CD4-positive, alpha-beta T cell (primary cell): ENCODE measurements at places on chromosomes 5 and 9.
A peak's percentile ranks its signal among the peaks of the same experiment; 100 is the strongest.

DNA sequence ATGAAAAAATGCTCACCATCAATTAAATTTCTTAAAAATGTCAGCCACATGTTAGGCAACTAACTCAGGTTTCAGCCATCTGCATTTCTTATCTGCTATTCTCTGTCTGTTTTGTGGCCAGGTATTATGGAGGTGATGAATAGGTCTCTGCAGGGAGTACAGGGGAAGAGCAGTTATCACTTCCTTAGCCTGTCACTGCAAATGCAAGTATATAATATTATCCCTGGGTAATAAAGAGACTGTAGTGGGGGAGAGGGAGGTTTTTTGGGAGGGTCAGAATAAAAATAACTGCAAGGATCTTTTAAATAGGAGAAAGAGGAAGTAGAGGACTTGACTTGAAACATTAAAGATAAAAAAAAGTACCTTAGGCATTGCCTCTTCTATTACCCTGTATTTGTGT lies 49.6 kb upstream of the PTGER4 start:
- no peak for DNase-seq

DNA sequence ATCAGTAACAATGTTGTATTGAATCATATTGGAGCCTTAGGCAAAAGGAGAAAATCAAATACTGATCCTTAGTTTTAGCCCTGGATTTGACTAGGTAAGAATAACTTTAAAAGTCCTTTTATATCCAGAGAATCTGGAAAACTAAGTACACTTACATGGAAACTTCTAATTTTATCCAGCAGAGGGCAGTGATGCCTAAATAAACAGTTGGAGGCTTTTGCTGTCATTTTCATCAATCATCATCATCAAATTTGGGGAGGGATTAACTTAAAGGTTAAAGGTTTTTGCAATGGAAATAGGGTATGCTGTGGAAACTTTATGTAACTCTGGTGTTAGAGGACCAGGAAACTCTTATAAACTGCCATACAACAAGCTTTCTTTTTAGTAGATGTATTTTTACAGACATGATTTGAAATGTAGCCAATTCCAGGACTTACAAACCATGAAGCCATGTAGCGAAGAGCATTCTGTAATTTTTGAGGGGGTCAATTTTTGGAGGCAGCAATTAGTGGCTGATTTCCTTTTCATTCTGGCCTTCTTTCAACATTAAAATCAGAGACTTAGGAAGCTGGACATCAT lies 112.7 kb downstream of the OSTF1 start:
- no peak for DNase-seq

DNA sequence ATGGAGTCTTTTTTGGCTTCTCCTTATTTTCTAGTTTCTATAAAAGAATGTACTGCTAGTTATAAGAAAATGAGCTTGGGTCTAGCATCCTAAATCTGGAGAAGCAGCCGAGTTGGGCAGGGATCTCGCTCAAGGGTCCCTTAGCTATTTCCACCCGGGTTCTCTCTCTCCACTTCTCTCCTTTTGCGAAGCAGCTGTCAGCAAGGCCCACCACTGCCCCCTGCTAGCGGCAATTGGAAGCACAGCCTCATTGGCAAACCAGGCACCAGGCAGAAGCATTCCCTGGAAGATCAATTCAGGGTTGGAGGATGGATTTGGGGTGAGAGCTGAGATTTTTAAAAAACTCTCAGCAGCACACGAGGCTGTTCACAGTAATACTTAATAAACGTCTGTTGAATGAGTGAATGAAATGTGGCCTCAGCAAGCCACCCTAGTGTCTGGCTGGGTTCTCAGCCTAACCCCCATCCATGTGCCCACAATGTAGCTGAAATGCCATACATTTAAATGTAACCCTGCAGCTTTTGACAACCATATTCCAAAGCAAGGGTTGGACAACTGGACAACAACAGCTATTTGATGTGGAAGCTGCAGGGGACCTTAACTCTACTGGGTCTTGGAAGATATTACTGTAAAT lies 34.6 kb upstream of the TNIP1 start:
- DNase-seq, result peak; percentile 82

GRCh38 chr5:126917918-126918614 lies 112.3 kb downstream of the MARCHF3 start:
- peak; percentile 10 for DNase-seq

- DNase-seq, result no peak
These were observed 38.3 kb upstream of the ZFYVE16 start for GRCh38 chr5:80369521-80369920.

- no peak for DNase-seq
These were observed 5.5 kb downstream of the ARHGEF37 start for GRCh38 chr5:149586708-149587318.

DNA sequence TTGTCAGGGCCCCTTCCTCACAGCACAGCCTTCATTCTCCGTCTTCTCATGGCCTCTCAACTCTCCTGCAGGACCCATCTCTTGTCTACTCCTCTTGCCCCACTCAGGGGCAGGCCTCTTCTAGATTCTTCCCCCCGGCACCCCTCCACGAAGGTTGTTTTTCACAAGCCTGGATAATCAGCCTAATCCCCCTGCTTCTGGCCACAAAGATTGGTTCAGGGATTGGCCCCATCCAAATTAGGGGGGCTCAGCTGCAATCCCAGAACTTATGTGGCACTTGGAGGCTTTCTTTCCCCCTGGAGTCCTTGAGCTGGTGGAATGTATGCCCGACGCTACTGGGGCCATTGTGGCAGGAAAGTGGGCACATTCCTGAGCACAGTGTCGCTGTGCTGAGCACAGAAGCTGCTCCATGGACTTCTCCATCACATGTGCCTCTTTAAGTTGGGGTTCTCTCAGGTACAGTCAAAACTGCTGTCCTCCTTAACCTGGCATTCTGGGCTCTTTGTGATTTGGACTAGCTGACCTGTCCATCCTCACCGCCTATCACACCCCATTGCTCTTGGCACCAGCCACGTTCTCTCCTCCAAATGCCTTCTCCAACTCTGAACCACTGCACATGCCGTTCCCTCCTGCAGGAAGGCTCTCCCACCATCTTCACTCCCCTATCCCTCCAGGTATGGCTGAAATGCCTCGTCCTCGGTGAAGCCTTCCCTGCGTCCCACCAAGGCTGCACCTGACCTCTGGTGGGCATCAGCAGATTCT lies 66.8 kb upstream of the RNF130 start:
- DNase-seq, result no peak

DNA sequence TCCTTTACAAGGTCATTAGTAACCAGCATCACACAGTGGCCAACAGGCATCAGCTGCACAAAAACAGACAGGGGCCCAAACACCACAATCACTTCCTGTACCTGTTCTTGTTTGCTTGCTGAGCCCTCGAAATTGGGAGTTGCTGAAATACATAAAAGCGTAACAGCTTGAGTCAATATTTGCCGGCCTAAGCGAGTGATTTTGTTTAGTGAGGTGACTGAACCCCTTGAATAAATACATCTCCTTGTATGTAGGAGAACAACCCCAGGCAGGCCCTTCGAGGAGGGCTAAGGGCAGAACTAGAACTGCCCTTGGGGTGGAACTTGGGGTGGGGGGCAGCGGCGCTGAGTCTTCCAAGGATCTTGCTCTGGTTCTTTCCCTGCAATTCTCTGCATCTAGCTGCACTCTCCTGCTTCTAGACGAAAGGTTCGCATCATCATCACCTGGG lies 502.5 kb downstream of the RASEF start:
- no peak for DNase-seq

DNA sequence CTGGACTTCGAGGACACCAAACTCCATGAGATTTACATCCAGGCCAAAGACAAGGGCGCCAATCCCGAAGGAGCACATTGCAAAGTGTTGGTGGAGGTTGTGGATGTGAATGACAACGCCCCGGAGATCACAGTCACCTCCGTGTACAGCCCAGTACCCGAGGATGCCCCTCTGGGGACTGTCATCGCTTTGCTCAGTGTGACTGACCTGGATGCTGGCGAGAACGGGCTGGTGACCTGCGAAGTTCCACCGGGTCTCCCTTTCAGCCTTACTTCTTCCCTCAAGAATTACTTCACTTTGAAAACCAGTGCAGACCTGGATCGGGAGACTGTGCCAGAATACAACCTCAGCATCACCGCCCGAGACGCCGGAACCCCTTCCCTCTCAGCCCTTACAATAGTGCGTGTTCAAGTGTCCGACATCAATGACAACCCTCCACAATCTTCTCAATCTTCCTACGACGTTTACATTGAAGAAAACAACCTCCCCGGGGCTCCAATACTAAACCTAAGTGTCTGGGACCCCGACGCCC lies 1.3 kb downstream of the PCDHGC3 start:
- DNase-seq, result no peak

- DNase-seq, result no peak
These were observed 22.8 kb downstream of the ANGPTL2 start for GRCh38 chr9:127099664-127100063.

- no peak for DNase-seq
These were observed 592.9 kb downstream of the SEMA5A start for GRCh38 chr5:8953016-8953415.

DNA sequence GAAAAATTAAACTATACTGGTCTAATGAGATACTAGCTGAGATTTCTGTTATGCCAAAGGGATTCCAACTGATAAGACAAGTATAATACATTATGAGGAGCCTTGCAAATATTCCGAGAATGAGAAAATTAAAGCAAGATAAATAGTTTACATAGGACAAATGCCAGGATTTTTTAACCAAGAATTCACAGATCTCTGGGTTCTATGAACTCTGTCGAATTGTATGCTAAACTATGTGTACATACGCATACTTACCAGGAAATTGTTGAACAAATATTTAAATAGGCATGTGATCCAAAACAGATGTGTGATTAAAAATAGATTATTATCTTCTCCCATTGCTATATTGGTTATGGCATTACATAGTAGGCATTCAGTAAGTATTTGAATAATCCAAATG lies 616.6 kb downstream of the GABRG2 start:
- DNase-seq, result no peak

- no peak for DNase-seq
These were observed 186.6 kb upstream of the PANK3 start for GRCh38 chr5:168765551-168766425.

GRCh38 chr9:98107926-98108325 lies 11.1 kb downstream of the TRIM14 start:
- DNase-seq, result no peak

DNA sequence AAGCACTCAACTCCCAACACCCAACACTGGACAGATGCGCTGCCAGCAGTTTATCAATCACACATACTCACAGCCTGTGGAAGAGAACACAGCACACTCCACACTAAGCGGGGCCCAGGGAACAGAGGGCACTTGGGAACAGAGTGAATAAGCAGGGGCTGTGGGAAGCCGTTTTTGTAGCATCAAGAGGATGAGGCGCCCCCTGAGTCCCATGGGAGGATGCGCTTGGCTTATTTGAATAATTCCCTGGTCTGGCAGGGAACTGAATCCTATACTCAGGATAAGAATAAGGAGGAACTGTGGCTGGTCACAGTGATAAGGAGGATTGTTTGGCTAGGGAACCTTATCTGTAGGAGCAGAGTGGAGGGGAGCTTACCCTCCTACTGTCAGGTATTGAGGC lies 96.1 kb upstream of the DNAH5 start:
- no peak for DNase-seq

- DNase-seq, result no peak
These were observed 1020.2 kb downstream of the NR2F1-AS1 start for GRCh38 chr5:92560698-92561401.

- DNase-seq, result no peak
These were observed 53.7 kb downstream of the TRIM36 start for GRCh38 chr5:115116001-115116400.

DNA sequence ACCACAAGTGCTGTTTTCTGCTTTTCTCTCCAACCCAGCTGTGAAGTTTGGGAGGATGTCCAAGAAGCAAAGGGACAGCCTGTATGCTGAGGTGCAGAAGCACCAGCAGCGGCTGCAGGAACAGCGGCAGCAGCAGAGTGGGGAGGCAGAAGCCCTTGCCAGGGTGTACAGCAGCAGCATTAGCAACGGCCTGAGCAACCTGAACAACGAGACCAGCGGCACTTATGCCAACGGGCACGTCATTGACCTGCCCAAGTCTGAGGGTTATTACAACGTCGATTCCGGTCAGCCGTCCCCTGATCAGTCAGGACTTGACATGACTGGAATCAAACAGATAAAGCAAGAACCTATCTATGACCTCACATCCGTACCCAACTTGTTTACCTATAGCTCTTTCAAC lies 145.2 kb downstream of the RORB start:
- DNase-seq, result no peak

- DNase-seq, result no peak
These were observed 52.3 kb downstream of the PRKACG start for GRCh38 chr9:68961587-68961986.

DNA sequence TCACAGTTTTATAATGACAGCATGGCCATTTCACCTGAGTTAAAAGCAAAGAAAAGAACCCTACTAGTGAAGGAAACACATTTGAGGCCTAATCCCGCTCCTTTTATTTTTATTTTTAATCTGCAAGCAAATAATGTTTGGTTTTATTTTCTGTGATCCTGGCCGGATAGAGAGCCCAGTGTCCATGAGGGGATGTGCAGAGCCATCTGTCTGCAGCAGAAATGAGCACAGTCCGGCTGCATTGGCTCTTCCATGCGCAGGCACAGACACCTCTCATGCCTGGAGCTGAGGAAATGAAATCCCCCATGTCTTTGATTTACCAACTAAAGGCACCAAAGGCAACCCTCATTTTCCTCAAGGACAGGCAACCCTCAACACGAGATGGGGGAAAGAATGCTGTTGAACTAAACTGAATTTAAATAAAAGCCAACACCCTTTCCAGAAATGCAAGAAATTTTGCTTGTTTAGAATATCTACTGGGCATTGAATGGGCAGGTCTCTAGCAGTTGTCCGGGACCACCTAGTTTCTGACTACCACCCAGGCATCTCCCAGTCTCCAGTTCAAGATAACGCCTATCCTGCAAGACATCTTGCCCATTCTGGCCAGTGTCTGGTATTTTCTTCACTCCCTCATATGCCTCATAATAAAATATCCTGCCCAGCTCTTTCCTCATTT lies 47.9 kb upstream of the SEMA6A start:
- no peak for DNase-seq

GRCh38 chr9:128809036-128809599 lies 9.2 kb upstream of the ENDOG start:
- no peak for DNase-seq

DNA sequence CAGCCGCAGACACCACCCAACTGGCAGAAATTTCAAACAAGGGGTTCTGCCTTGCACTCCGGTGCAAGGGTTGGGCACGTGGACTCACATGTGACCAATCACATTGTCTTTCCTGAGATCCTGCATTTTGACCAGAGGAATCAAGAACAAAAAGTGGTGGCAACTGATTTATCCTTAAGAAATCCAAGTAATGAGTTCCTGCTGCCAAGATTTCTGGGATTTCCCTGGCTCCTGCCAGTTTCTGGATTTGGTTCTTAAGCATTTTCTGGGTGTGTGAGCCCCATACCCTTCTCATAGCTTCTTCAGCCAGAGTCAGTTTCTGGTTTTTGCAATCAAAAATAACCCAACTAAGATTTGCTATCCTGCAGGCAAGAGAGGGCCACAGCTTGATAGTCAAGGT lies 17.4 kb upstream of the KCNIP1 start:
- no peak for DNase-seq
